ENCODE measurements at places on chromosomes 6 and 20. TPM values are rescaled to one million over a fixed set of nuclear protein-coding genes. Genes with fewer than 3 reads are reported as not detected.

DNA sequence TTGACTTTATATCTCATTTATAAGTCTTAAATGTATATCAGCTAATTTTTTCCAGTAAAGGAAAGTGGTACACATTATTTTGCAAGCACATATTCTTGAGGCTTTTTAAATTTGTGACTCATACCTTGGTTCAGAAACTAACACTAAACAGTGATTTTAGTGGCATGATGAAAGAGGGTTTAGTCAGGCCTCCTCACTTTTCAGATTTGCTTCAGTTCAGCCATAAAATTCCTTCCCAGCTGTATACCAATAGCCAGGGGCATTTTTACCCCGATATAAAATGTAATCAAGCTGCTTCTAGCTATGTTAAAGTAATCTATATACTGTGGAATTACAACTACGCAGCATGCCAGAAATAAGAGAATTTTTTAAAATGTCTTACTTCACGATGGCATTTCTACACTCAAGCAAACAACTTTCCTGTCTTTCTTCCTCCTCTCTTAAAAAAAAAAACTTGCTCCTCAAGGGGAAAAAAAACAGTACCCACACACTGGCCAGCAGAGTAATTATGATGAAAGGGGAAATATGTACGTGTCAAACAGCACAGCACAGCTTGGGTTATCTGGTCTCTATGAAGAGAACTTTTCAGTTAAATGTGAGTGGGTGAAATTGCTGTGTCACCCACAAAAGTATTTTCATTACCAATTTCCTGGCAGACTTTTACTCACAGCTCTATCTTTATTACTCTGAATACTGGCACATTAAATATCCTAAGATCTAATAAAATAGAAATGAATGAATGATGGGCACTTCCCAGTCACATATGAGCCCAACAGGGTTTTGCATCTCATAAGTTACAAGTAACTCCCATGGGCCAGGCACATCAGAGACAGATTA lies 244.8 kb upstream of the TENT5A start:
- no peak for DNase-seq

DNA sequence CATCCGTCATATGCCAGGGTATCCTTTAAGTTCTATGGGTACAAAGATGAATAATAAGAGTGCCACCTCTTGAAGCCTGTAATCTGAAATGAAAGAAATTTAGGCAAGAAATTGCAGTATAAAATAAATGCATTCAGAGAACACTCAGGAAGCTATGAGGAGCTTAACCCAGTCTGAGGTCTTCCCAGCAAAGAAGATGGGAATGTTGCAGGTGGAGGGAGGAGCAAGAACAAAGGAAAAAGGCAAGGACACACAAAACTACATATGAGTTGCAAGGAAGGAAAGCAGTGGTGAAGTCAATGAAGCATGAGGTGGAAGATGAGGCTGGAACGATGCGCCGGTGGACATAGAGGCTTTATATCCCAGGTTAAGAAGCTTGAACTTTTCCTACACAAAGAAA lies 67.0 kb upstream of the DST start:
- no peak for DNase-seq

MYLK2 gene
- polyA plus RNA-seq: 0.76 TPM

LBP gene
- 0.23 TPM for polyA plus RNA-seq

DNA sequence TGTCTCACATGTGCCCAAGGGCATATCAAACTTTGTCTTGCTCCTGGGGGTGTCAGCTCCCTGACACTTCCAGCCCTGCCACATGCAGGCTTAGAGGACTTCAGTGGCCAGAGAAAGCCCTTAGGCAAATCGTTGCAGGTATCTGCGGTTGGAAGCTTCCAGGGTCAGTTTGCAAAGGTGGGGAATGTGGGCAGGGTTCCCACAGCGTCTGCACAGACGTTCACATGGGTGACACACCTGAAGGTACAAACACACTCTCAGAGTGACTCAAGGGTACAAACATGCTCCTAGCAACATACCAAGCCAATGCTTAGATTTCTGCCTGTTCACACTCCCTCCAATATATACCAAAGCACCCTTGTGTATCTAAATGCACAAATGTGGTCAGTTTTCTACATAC lies 30.0 kb downstream of the VSTM2L start:
- DNase-seq: no peak
